ENCODE measurements at places on chromosomes 1 and 21.

DNA sequence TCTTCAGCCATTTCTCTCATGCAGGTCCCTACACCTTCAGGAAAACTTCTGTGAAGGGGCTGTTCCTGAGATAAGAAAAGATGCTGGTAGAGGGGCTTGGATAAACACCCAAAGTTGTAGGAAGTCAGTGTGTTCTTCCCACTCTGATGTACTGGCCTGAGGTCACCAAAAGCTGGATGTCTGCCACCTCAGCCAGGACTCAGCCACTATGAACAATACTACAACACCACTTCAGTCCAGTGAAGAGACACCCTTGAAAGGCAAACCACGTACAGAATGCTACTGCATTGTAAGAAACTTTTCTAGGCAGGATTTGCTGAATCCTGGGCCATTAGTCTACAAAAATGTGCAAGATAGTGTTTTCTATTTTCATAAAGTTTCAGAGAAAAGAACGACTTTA, 2.4 kb downstream of the PTPN14 start:
- DNase-seq = peak; percentile 61

- no peak for DNase-seq
Observed at GRCh38 chr1:117295001-117295400, 72.2 kb upstream of the MAN1A2 start.

GRCh38 chr1:19336543-19336942, 24.4 kb downstream of the SLC66A1 start:
- DNase-seq = no peak

GRCh38 chr1:30704765-30705509, 18.4 kb downstream of the MATN1 start:
- DNase-seq = no peak

- DNase-seq = no peak
Observed at GRCh38 chr21:44844256-44844655, 26.4 kb upstream of the SUMO3 start.

DNA sequence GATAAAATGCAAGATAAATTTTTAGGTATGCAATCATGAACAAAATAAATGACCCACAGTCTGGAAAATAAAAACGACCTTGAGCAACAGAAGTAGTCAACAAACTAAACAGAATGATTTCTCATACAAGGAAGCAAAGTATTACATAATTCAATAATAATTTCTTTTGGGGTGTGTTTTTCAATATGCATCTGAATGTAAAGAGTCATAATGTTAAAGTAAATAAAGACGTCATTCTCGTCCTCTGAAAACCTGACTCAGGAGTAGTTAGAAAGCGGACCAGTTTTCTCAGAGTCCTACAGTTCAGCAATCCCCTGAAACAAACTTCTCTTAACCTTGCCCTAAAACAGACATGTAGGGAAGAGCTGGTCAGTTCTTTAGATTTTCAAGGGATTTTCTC, 18.6 kb downstream of the CDC42BPA start:
- no peak for DNase-seq

DNA sequence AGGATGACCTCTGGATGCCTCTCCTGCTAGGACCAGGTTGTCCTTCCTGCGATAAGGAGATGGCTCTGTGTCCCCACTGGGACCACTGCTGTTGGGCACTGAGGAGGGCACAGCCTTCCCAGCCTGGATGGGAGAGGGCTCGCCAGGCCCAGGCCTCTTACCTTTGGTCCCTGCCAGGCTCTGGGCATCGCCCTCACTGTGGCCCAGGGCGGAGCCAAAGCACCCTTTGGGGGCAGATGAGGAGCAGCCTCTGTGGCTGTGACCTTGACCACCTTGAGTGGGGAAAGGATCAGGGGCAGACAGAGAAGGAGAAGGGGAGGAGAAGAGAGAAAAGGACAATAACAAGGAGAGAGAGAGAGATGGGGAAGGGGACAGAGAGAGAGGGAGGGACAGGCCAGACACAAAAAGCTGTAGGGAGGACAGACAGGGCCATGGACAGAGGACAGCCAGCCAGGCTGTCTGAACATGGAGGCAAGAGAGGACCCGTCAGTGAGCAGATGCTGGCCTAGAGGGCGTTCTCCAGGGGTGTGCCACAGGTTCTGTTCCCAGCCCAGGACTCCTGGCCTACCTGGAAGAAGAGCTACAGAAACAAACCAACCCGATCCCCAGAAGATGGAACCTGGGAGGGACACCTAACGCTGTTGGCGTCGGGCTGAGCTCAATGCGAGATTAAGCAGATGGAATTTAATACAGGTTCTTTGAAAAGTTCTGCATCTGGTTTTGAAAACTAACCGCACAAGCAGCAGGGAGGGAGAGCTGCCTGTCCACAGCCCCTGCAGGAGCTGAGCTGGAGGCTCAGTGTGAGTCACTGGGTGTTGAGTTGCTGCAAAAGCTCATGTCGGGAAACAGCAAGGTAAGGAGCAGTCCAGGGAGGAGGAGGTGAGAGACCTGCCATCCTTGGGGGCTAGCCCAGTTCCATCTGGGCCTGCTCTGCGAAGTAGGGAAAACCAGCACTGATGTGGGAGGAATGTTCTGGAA, 262.1 kb downstream of the PTPRU start:
- no peak for DNase-seq

DNA sequence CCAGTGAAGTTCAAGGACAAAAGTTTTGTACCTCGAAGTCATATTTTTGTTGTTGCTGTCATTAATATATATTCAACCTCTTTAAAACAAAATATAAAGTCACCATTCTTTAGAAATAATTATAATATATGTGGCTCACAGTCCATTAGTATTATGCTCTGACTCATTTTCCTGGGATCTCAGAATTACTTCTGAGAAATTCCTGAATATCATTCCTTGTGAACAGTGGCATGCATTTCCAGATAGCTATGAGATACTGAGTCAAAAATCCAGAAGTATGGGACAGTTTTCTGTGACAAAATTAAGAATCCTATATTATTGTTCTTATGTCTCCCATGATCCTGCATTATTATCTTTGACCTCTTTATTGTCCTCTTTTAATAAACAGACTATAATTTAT, 13.8 kb upstream of the RGS21 start:
- DNase-seq = peak; percentile 8

GRCh38 chr1:5947978-5948680, 44.1 kb downstream of the NPHP4 start:
- no peak for DNase-seq

DNA sequence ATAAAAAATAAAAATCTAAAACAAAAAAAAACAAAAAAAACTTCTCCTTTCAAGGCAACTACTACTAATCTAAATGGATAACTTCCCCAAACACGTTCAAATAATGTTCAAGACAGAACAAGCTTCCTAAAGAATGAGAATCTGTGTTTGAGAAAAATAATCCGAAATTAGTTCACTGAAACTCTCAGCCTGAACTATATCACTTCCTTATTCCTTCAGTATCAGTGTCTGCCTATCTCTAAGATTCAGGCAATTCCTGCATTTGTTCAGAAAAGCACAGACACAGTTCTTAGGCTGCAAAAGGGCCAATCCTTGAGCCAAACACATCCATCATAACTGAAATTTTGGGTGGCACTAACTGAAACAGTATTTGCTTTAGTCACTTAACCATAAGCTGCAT, 22.4 kb downstream of the DSTYK start:
- DNase-seq = no peak

DNA sequence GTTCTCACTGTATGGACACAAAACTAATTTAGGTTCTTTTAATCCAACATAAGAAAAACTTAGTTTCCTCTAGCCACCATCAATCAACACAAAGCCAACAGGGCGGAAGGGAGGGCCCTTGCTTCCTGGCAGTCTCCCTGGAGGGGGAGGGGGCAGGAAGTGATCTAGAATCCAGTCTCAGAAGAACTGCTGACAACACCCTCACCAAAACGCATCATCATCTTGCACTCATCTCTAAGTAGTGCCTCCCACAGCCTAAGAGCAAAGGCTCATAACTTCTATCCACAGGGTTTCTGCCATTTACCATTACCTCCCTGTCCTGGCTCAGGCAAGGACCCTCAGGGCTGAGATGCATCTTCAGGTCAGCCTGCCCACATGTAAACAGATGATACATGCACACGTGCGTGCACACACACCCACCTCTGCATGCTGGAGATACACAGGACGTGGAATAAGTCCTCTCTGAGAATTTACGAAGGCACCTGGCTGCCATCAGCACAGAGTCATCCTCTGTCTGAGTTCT, 20.5 kb downstream of the HIVEP3 start:
- DNase-seq = peak; percentile 63

DNA sequence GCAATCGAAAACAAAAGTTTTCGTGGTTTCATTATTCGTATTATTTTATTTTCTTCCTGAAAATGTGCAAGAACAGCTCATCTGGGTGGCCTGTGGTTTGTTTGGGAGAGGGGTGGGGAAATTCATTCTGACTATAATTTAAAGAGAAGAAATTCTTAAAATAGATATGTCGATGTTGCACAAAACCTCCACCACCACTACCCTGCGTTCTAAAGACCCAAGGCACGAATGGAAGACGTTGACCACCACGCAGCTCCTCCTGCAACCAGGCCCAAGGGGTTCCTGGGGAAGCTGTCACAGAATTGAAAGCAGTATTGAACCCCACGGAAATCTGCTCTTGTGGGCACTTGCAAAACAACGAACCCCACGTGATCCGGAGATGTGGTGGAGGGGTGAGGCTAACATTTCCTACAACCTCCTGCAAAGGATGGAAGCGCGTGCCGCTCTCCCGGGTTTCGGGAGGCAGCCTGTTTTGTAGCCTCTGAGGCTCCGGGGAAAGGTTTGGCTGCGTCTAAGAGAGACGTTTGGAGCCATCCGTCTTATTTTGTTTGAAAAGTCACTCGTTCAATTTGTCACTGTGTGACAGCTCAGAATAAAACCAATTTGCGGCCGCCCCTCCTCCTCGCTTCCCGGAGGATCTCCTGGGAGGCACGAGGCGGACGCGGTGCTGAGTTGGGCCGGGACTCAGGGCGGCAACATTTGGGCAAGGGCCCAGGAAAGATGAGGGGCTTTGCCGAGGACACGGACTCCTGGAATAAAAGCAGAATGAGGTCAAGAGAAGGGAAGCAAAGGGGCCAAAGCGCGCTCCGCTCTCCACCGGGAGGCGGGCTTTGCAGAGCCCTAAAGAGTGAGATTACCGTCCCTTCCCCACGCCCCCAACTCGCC, 810 bp upstream of the HLX start:
- no peak for DNase-seq

GRCh38 chr21:30234643-30235042, 18.7 kb upstream of the CLDN8 start:
- peak; percentile 48 for DNase-seq

DNA sequence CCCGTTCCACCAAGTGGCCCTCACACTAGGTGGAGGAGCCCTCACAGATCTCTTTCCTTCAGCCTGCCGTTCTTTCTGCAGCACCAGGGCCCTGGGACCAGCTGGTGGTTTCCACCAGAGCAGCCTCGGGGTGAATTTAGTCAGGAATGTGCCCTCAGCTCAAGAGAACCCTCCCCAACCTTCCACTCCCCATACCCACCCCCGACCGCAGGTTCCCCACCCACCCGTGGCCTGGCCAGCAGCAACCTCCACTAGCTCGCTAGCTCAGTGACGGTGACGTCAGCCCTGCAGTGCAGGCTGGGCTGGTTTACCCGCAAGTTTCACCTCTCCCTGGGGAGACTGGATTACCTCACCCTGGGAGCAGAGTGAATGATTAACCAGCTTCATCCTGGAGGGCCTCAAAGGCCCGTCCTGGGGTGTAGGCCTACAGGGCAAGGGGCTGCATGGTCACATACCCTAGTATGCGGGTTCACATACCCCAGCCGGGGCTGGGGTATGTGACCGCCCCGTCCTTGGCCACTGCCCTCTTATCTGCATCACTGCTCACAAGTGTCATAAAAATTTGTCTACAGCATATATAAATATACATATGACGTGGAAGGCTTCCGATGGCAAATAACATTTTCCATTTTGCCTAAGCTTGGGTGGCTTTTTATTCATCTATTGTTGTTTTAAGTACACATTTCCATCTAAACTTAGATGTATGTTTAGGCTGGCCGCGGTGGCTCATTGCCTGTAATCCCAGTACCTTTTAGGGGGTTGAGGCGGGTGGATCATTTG, 24.5 kb downstream of the ELF3 start:
- DNase-seq = no peak

GRCh38 chr1:93620841-93621210, 60.8 kb downstream of the BCAR3 start:
- no peak for DNase-seq

DNA sequence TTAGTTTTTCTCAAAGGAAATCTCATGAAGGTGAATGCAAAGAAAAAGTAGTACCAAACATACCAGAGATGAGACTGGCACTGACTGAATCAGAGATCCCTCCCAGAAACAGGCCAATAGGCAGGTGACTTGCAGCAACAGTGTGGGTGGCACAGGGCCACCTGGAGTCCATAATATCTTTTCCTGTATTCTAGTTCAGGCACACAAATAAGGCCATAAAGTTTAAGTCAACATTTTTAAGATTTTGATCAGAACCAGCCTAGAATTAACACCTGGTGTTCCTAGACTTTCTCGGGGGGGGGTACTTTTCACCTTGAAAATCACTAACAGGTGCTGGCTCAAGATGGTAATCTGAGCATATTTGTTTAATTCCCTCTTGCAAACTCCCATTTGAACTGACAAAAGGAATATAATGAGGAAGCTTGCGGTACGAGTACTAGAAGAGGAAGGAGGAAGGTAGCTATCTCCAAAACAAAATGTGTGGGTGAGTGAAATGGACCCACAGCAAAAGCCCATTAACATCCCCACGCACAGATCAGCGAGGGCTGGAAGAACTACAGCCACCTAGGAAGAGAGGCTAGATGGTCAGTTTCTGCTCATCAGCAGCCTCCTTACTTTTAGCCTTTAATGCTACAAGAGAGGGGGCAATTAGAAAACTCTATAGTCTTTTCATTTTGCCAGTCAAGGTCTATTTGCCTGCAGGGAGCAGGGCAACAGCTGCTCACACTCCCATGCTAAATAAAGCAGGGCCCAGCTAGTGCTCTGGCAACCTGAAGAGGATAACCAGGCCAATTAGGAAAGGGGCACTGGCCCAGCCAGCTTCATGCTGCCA, 18.9 kb downstream of the SDE2 start:
- no peak for DNase-seq

- DNase-seq = no peak
Observed at GRCh38 chr1:67482733-67483482, 52.7 kb upstream of the SERBP1 start.

GRCh38 chr1:54805466-54805865, 4.3 kb upstream of the TTC22 start:
- no peak for DNase-seq

- DNase-seq = no peak
Observed at GRCh38 chr1:233664804-233665574, 51.1 kb downstream of the KCNK1 start.

GRCh38 chr1:177471244-177471643, 300.5 kb downstream of the BRINP2 start:
- DNase-seq = no peak

DNA sequence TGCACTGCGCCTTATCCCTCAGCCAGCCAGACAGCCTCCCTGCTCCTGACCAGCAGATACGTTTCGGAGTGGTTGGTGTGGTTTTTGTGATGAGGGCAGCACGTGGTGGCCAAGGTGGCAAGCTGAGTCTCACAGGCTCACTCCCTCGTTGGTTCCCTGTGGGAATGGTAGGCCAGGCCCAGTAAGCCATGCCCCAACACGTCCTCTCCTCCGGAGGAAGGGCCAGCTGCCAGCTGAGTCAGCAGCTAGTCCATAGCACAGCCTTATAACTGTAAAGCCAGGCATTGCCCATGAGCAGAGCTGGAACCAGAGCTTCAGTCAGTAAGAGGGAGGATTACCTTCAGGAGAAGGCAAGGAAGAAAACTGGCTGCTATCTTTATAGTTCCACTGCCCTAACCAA, 29.5 kb downstream of the SZRD1 start:
- DNase-seq = no peak

GRCh38 chr21:36419996-36420395, 34.8 kb downstream of the CHAF1B start:
- peak; percentile 95 for DNase-seq

Measured in COLO829 (cell line).